ENCODE measurements at places on chromosomes 4 and X.

DNA sequence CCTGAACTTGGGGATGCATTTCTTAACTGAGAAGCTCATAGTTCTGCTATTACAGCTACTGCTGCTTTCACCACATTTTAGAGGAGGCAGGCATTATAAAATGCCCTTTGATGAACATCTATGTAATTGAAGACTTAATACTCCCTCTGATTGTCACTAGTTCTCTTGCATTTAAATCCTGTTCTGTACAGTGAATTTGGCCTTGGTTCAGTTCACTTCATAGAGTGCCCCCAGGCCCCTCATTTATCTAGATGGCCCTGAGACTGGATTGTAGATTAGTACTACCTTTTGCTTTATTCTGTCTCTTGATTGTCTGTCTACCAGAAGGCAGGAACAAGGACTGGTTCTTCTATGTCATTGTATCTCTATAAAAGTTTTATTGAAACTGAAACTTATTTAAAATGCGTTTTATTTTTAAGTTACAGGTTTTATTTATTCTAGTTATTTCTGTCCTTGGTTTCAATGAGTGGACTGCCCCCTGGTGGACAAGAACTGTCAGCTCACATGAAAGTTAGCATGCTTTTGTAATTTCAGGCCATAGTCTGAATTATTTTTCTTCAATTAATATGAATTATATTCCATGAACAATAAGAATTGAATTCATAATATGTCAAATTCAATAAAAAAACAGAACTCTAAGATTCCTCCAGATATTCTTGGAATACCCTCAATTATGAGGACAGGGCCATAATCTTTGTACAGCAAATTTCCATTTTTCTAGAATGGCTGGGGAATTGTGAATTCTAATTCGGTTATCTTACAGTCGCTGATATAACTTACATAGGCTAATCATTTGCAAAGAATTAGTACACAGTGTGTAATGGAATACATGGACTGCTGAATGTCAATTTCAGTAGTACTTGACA lies 47.2 kb upstream of the TMEM33 start:
- DNase-seq = peak; percentile 24

DNA sequence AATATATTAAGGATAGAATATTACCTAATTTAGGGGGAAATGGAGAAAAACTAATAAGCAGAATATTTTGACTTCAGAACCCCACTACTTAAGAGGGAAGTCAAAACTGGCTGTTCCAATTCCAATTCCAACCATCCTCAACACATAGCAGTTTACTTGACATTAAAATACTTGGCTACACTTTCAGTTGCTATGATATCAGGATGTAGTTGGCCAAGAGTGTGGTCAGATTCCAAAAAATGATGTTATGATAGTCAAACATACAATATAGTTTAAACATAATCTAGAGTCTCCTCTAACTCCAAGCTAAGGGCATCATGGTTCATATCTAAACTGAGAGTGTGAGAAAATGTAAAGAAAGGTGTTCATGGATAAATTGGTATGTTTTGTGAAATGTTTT lies 16.5 kb upstream of the SMIM14 start:
- DNase-seq = no peak

- DNase-seq = no peak
Observed at GRCh38 chrX:34653811-34654210, 3.3 kb downstream of the TMEM47 start.

- no peak for DNase-seq
Observed at GRCh38 chr4:61877893-61878292, 677.8 kb downstream of the ADGRL3 start.

DNA sequence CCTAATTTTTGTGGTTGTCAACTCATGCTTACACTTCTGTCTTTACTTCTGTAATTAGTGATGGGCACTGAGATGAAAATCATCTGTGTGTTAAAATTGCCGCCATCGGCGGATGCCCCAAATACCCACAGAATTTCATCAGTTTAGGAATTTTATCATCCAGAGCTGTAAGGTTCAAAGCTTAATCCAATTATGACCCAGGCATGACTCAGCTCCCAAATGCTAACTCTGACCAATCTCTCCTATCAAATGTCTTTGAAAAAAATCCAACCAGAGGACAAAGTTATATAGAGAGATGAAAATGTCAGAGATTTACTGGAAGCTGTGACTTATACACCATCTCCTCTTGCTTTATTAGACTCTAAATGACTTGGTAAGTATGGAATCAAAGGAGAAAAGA lies 1048.7 kb upstream of the PRKX start:
- no peak for DNase-seq

DNA sequence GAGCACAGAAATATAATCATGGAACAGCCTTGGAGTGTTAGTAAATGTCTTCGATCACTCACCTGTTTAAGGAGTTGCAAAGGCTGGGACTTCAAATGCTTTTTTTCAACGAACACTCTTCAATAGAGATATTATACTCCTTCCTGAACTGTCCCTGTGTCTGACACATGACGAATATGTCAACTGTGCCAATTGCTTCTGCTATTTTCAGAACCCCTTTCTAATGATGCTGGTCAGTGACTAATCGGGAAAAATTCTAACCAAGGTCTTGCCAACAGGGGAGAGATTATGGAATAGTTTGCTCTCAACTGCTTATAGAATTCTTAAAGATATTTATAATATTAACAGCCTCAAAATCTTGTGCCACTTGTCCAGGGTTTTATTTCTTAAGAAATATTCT lies 8.5 kb upstream of the KLHL34 start:
- DNase-seq = no peak

DNA sequence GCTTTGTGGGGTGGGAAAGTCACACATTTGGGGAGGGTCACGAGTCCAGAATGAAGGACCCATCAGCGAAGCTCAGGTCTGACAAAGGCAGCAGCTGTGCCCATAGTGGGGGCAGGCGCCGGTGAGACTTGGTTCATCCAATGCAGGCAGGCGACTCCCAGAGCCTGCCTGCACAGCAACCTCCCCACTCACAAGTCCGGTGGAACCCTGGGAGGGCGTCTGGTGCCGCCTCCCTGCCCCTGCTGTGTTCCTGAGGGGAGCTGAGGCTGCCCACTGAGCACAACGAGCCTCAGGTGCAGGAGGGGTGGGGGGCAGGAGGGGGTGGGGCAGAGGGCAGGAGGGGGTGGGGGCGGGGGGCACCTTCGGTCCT lies 13.7 kb downstream of the LRPAP1 start:
- DNase-seq = no peak

DNA sequence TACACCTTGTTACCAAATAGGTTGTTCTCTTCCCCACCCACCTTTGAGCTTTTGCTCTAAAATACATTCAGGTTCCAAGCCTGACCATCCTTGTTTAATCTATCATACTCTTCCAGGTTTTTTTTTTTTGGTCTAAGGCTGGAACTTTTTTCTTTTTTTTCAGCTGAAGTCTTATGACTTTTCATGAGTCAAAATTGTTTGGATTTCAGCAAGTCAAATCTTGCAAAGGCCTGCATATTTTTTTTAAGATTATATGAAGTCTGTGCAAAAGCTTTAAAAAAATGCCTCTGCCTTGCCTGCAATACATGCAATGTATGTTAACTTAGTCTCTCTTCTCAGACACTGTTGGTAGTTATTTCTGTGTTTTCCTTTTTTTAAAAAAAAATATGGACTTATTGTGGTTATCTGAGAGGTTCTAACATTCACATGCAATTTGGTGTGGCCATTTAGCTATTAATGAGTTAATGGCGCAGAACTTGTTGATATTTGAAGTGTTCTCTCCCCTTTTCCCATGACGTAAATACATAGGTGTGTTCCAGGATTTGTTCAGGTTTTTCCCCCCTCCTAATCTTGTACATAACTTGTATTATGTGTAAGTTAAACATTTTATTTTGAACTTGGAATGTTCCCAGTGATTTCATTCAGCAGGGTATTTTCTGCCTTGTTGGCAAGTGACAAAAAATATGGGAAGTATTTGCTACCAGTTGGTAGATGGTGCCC lies 58.7 kb downstream of the CCKAR start:
- no peak for DNase-seq

GRCh38 chr4:147733716-147734344 lies 1.9 kb downstream of the ARHGAP10 start:
- no peak for DNase-seq

DNA sequence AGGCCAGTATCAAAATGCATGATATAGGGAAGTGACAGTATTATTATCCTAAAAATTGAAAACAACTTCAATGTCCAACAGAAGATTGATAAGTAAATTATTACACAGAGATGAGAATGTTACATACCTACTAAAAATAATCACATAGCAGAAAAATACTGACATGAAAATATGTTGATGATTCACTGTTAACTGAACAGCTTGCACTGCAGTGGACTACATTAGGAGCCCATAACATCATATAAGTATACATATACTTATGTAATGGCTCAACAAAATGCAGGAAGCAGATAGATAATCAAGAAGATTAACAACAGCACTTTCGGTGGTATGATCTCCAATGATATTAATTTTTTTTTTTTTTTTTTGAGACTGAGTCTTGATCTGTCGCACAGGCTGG lies 7.1 kb downstream of the CLOCK start:
- no peak for DNase-seq

DNA sequence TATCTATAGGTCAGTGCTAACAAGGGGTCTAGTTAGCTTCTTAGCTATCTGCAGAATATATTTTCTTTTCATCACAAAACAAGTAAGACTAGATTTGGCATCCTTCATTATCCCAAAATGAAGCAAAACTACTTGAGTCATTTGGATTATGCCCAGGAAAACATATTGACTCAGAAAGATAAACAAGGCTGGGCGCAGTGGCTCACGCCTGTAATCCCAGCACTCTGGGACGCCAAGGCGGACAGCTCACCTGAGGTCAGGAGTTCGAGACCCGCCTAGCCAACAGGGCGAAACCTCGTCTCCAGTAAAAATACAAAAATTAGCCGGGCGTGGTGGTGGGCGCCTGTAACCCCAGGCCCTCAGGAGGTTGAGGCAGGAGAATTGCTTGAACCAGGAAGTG lies 18.0 kb upstream of the MND1 start:
- no peak for DNase-seq
